ENCODE measurements at places on chromosomes 6 and 20.

GRCh38 chr20:60211618-60212463, 253.6 kb downstream of the CDH26 start:
- no peak for DNase-seq

DNA sequence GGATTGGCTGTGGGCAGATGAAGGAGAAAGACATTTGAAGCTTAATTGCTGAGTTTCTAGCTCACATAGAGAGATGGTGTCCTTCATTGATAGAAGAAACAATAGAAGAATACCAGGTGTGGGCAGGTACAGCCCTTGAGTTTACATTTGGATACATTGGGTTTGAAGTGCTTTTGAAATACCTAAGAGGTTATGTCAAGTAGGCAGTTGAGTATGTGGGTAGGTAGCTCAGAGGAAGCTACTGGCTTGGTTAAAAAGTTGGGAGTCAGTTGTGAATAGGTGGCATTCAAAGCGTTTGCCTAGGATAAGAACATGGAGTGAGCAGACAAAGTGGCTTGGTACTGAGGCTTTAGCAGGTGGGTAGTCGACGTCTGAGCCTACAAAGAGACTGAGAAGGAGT, 25.0 kb downstream of the NDUFAF5 start:
- no peak for DNase-seq

DNA sequence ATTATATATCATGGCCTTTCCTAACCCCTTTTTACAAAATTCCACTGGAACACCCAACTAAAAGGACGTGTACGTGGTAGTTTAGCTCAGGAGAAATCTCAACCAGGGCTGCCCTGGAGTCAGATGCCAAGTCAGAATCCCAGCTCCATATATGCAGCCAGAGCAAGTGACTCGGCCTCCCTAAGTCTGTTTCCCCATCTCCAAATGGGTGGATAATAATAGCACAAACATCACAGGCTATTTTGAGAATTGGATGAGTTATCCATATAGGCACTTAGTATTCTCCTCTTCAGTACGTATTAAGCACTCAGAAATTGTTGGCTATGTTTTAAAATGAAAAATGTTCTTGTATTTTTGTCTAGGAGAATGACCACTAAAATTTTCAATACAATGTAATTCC, 481.5 kb downstream of the CD109 start:
- no peak for DNase-seq

DNA sequence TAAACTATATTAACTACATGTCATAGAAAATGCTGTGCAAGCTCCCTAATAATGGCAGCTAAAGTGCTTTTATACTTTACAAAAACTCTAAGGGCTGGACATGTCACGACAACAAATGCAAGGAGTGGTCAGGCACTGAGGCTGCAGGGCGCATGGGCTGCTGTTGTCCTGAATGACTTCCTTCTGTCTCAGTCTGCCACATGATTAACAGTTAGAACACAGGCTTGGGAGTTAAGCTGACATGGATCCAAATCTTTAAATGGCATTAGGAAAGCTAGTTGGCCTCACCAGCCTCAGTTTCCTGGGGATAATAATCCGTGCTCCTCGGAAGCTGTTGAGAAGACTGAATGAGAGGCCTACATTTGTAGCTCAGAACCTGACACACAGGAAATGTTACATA, 57.4 kb downstream of the PREP start:
- DNase-seq = no peak

GRCh38 chr6:50602292-50602691, 111.0 kb upstream of the TFAP2D start:
- peak; percentile 50 for DNase-seq

GRCh38 chr6:155085582-155086257, 90.6 kb downstream of the TIAM2 start:
- peak; percentile 11 for DNase-seq

GRCh38 chr6:128821116-128821515, 61.8 kb upstream of the LAMA2 start:
- no peak for DNase-seq

DNA sequence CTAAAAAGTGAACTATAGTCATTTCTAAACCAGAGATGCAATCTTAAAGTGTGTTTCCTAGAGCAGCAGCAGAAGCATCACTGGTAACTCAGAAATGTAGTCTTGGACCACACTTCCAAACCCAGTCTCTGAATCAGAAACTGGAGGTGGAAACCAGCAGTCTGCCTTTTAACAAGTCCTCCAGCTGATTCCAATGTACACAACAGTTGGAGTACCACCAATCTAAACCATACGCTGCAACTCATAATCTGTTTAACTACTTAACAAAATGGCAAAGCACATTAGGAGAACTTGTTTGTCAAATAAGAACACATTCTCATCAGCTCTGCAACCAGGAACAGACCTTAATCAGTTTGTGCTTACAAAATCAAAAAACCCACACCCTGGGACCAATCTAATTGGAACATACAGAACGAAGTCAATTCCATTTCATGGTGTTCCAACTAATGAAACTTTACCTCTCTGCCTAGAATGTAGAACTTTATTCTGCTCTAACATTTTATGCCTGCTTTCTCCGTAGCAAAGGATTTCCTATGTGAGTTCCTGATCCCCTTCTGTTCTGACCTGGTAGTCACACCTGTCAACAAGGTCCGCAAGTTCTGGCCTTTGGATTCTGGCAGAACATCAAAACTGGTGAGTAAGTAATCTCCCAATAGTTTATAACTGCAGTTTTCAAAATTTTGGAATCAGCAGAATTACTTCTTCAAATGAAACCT, 390.4 kb downstream of the HTR1B start:
- DNase-seq = no peak

- peak; percentile 41 for DNase-seq
Observed at GRCh38 chr6:111823831-111824607, 49.2 kb downstream of the FYN start.

- no peak for DNase-seq
Observed at GRCh38 chr6:43979525-43979924, 147.7 kb downstream of the MRPL14 start.

DNA sequence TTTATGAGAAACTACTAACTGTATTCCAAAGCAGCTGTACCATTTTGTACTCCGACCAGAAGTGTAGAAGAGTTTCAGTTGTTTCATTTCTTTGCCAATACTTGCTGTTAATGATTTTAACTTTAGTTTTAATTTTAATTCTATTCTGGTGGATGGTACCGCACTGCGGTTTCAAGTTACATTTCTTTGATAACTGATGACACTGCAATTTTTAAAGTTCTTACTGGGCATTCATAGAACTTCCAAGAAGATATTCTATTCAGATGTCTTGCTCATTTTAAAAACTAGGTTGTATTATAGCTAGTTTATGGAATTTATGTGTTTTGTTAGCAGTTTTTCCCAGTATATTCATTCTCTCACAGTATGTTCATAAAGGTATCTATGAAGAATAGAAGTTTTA, 63.8 kb upstream of the LYRM2 start:
- DNase-seq = no peak

- DNase-seq = no peak
Observed at GRCh38 chr6:36052097-36052496, 24.5 kb downstream of the MAPK14 start.

DNA sequence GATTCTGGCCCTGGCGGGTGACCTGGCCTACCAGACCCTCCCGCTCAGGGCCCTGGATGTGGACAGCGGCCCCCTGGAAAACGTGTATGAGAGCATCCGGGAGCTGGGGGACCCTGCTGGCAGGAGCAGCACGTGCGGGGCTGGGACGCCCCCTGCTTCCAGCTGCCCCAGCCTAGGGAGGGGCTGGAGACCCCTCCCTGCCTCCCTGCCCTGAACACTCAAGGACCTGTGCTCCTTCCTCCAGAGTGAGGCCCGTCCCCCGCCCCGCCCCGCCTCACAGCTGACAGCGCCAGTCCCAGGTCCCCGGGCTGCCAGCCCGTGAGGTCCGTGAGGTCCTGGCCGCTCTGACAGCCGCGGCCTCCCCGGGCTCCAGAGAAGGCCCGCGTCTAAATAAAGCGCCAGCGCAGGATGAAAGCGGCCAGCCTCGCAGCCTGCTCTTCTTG, 868 bp upstream of the SLC2A4RG start:
- no peak for DNase-seq

GRCh38 chr6:139369068-139369467, 5.4 kb downstream of the CITED2 start:
- DNase-seq = no peak

GRCh38 chr6:68333442-68333841, 301.6 kb upstream of the ADGRB3 start:
- no peak for DNase-seq

- no peak for DNase-seq
Observed at GRCh38 chr6:36660771-36661471, 17.6 kb upstream of the CDKN1A start.

DNA sequence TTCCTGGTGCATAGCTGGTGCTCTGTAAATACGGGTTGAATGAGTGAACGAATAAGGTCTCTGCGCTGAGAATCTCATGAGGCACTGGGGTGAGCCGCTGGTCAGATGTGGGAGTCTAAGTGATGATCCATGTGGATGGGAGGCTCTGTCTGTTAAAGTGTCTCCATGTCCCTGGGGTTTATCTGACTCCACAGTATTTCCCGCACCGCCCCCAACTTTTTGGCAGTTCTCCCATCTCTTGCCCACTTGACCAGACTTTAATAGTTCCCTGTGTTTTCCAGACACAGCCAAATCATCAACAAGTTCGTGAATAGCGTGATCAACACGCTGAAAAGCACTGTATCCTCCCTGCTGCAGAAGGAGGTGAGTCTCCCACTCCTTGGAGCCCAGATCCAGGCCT, 9.9 kb downstream of the BPIFA2 start:
- DNase-seq = no peak

GRCh38 chr6:1766654-1767053, 156.9 kb downstream of the FOXC1 start:
- DNase-seq = peak; percentile 50

GRCh38 chr20:21713470-21713869, 8.0 kb downstream of the PAX1 start:
- no peak for DNase-seq
